Stimulated activated CD4-positive, alpha-beta T cell treated with anti-CD3 and anti-CD28 coated beads, Interleukin-2, amount 100 ng/mL, for 24 hours (primary cell): ENCODE measurements at places on chromosomes 11 and 22.

GRCh38 chr11:68282141-68282860 is 10.5 kb upstream of the C11orf24 start:
- peak; percentile 30 for DNase-seq

DNA sequence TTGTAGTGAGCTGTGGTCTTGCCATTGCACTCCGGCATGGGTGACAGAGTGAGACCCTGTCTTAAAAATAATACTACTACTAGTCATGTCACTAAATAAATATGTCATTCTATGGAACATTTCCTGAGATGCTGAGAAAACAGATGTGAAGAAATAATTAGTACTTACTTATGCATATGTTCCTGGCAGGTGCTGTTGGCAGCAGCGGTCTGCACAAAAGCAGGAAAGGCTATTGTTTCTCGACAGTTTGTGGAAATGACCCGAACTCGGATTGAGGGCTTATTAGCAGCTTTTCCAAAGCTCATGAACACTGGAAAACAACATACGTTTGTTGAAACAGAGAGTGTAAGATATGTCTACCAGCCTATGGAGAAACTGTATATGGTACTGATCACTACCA is 8.8 kb downstream of the ARCN1 start:
- no peak for DNase-seq

GRCh38 chr11:116864531-116864930 is 27.1 kb upstream of the APOA1 start:
- DNase-seq: no peak

GRCh38 chr11:95908826-95909225 is 15.1 kb downstream of the MTMR2 start:
- DNase-seq: no peak

DNA sequence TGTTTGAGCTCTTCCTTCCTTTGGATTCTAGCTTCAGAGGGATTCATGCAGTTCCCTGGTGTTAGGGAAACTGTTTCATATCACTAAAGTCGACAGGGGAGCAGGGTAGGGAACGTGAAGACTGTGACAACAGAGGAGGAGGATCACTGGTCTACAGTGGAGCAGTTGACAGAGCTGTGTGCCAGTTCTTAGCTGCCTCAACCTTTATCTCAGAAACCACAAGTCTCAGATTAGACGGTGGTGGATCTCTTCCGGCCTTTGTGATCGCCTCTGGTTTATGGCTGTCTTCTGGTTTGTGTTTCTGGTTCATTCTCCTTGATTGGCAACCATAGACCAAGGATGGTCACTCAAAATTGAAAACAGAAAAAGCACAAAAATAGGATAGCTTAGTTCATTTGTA is 538.9 kb upstream of the API5 start:
- DNase-seq: no peak

- DNase-seq: no peak
Observed at GRCh38 chr11:73468590-73469161, 92.5 kb downstream of the RELT start.

DNA sequence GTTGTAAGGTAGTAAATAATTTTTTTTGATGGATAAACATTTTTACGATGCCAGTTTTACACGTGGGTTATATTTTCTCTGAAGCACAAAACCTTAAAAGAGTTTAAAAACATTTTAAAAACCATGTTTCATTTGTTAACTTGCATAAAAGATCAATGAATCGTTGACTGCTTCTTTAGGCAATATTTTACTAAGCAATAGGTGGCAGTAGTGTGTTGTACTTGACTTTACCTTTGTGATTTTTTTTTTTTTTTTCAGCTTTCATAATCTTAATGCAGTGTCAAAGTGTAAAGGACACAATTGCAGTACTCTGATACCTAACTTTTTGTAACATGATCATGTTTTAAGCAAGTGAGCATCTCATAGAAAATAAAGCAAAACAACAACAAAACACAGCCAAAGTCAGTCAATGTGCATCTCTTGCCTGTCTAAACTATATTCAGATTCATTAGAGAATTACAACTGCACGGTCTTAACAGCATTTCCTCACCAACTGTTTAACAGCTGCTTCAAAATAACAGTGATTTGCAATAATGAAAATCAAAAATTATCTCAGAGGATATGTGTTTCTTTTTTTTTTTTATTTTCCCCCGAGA is 27.7 kb downstream of the DNAJC24 start:
- DNase-seq: no peak

- no peak for DNase-seq
Observed at GRCh38 chr11:111205632-111206385, 39.7 kb upstream of the POU2AF2 start.
